CD4-positive, alpha-beta T cell treated with Interleukin-4 for 1 hour (primary cell): ENCODE measurements at places on chromosomes 2 and 18.

DNA sequence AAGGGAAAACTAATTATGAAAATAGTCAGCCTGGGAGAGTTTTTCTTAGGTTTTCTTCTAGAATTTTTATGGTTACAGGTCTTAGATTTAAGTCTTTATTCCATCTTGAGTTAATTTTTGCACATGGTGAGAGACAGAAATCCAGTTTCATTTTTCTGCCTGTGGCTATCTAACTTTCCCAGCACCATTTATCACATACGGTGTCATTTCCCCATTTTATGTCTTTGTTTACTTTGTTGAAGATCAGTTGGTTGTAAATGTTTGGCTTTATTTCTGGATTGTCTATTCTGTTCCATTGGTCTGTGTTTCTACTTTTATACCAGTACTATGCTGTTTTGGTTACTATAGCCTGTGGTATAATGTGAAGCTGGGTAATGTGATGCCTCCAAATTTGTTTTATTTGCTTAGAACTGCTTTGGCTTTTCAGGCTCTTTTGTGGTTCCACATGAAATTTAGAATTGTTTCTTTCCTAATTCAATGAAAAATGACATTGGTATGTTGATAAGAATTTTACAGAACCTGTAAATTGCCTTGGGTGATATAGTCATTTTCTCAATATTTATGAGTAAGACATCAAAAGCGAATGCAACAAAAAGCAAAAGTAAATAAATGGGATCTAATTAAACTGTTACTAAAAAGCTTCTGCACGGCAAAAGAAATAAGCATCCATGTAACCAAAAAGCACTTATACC lies 146.1 kb upstream of the NOL4 start:
- no peak for DNase-seq

- DNase-seq, result no peak
These were observed 121.9 kb downstream of the HDAC4 start for GRCh38 chr2:239278941-239279365.

DNA sequence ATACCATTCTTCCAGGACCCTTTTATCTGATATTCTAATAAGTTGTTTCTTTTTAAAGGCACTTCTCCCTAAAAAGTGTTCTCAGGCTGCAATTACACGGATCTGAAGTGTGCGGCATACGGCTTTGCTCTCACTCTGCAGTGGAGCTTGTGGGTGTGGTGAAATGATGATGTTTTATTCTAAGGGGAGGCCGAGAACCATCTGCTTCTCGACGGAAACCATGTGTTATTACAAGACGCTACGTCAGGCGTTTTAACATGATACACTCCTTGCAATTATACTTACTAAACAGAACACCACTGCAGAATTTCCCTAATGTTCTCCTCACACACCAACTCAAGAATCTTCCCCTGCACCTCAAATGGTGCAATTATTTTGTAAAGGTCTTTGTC lies 34.9 kb upstream of the CTDP1 start:
- DNase-seq, result no peak

DNA sequence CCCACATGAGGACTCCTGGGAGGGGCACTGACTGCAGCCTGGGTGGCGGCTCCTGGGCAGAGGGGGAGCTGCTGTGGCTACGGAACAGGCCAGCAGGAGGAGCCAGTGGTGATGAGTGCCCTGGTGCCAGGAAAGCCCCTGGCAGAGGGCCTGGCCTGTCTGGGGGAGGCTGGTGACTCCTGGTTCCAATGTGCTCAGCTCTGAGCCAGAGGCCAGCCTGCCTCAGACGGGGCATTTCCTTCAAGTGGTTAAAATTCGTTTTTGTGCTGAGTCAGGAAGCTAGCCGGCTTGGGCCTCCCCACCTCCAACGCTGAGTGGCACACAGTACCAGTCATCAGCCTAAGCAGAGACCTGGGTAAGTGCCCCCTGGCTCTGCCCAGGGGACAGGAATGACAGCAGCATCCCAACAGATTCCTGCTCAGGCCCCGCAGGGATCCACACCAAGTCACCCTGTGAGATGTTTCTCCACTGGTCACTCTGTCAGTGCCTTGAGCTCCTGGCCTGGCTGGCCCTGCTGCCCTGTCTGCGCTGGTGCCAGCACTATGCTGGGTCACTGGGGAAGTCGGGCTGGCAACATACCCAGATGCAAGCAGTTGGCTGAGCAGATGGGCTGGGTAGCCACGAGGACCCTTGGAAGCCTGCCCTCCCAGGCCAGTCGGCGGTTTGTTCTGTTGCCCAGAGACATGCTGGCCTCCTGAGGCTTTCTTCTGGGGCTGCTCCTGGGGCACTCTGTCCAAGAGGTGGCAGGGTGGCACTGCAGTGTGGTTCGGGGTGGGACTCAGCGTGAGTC lies 7.1 kb upstream of the KLF11 start:
- peak; percentile 66 for DNase-seq

DNA sequence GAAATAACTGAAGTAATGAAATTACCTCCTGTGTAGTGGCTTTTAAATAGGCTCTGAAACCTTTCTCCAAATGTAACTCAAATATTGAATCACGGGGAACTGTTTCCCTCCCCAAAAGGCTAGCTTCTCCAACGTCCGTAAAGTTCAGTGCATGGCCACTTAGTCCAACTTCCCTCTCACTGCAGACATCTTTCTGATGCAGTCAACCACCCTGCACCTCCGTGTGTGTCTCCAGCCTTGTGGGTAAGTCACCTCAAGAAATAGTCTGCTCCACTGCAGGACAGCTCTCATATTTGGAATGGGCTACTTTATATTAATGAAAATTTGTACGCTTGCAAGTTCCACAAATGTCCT lies 152.5 kb upstream of the CYRIA start:
- no peak for DNase-seq

GRCh38 chr18:59867337-59868104 lies 32.3 kb upstream of the PMAIP1 start:
- DNase-seq, result no peak

- no peak for DNase-seq
These were observed 332.8 kb upstream of the FSHR start for GRCh38 chr2:49487139-49487538.

DNA sequence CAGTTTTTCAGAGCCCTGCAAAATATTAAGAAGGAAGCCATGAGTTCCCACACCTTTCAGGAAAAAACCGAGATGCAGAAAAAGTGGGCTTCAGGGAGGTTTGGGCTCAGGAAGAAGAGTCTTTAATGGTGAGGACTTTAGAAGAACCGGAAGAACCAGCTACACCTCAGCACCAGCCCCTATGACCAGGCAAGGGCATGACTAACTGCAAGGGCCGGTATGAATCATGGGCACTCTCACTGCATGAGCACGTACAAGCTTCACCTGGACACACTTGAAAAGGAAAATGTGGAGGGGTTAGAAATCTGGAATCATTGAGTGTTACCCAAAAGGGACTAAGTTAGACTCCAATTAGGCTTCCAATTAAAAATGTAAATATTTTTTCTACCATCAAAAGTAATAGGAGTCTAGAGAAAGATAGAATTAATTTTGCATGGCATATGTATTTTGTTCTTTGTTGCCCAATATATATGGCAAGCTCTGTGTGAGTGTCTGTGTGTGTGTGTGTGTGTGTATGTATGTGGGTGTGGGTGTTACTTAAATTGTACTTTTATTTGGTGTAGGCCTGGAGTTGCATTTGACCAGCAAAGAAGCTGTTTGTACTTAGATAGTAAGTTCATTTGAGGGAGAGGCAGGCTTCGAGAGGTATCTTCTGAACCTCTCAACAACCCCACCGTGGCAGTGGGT lies 66.5 kb upstream of the THUMPD2 start:
- DNase-seq, result no peak

GRCh38 chr2:179260224-179260623 lies 4.4 kb downstream of the SESTD1 start:
- no peak for DNase-seq

- DNase-seq, result no peak
These were observed 133.9 kb upstream of the ARL4C start for GRCh38 chr2:234630801-234631261.

GRCh38 chr2:181313845-181314244 lies 143.3 kb upstream of the ITGA4 start:
- DNase-seq, result no peak

DNA sequence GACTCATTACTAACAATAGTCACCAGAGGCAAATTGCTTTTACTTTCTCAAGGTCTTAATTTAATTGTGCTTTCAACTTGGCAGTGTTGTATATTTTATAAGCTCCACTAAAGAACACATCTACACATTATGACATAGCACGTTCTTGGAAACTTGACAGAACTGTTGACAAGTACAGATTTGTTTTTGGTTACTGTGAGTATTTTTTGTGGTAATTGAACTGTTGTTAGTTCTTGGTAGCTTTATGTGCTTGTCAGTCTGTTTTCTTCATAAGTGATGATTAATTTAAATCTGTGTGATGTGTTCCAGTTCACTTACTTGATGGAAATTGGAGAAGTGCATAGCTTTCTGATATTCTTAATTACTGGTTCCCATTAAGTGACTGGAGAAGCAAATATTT lies 63.9 kb downstream of the COMMD1 start:
- no peak for DNase-seq

DNA sequence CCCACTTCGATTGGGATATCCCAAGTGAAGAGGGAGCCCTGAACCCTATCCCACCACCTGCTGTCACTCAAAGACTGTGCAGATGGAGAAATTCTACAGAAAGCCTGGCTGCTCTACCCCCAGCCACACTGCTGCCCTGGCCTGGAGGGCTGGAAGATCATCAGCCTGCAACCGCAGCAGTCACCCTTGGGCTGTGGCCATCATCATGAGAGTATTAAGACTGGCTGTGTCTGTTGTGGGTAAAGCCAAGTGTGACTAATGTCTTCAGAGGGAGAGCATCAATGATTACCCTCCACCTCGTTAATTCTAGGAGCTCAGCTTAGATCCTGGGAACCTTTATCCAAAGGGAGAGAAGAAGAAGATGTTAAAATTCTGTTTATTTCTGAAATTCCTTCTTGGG lies 221.5 kb downstream of the TFCP2L1 start:
- DNase-seq, result no peak

DNA sequence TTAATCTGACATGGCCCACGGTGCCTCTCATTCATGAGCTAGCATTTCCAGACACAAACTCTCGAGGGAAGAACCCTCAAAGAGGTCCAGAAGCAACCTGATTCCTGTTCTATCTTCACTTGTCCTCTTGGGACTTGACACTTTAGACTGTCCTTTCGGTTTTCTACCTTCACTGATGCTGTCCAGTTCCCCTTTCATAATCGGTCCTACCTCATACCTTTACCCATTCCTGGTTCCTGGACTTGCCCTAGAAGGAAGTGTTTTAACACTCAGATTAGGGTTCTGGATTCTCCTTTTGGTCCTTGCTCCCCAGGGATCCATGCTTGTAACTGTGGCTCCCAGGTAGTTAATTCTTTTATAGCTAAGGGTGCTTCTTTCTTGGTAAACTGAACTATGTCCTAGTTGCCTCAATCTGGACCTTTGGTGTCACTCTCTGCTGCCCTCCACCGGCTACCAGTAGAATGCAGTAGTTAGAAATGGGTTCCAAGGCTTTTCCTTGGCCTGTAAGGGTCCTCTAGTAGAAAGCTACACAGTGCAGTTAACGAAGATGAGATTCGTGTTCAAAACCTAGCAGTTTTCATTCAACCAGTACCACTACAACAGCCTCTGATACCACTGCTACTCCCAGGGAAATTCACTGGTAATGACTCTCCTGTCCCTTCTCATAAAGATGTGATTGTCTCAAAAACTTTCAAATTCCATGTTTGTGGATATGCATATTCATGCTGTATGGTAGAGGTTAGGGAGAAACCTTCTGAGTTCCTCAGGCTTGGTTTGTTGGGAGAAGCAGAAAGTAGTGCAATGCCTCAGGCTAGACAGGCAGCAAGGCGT lies 178.1 kb upstream of the CYP26B1 start:
- no peak for DNase-seq

- DNase-seq, result no peak
These were observed 38.2 kb downstream of the CERS6 start for GRCh38 chr2:168494190-168494711.

GRCh38 chr2:65403529-65403915 lies 28.9 kb downstream of the SPRED2 start:
- no peak for DNase-seq

DNA sequence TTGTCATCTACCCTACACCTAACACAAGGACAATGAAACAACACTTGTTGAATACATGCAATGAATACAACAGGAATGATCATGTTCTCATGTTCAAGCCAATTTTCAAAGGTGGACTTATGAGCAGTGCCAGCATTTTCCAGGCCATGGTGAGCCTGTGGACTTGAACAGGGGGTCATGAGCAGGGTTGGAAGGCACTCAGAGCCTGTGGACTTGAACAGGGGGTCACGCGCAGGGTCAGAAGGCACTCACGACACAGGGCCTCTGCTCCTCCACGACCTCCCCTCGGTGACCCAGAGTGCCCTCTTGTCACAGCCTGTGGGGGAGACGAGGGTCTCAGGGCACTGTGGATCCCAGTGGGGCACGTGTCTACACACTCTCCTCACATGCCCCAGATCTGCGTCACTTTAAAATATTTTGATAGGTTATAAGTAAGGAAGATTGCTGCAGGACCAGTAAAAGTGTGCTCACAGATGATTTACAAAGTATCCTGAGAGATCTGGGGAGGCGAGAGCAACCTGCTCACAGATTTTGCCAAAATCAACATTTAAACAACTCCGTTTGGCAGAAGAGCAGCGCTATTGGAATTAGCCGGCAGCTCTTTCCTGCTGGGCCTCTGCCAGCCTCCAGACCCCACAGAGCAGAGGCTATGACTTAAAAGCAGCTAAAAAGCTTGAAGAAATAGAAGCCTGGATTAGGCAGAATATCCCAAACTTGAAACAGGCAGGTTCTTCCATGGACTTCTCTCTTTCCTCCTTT lies 121.9 kb downstream of the TMEM18 start:
- DNase-seq, result no peak

DNA sequence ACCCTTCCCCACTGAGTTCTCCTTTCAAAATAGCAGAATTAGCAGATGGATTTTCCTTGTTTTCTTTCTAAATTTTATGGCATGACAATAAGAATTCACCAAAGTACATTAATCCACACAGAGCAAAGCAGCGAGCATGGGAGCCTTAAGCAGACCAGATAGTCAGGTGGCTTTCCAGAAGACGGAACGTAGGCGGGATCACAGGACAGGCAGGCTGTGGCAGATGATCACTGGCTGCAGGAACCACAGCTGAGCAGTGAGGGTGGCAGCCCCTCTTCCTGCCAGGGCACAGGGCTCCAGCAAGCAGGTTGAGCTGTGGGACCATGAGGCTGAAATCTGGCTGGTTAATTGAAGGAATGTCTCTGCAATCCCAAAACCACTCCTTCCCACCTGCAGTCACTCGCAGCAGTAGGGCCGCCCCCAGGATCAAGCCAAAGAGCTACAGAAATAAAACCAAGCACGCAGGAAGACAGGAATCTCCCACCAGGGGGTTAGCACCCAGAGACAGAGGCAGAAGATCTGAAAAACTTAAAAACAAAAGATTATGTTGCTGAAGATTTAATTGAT lies 259.9 kb downstream of the EIPR1 start:
- no peak for DNase-seq

GRCh38 chr2:225590932-225591331 lies 191.4 kb downstream of the NYAP2 start:
- no peak for DNase-seq

DNA sequence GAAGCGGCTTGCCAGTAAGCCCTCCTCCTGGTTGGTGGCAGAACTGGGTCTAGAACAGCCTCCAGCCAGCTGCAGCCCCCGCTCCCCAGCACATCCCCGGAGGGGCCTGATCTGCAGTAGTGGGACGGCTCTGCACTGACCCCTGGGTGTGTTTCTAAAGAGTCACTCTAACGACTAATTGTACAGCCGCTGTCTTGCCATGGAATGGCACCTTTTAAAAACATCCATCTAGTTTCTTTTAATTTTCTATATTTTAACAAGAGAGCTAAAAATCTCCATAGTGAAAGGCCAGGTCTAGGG lies 82.0 kb downstream of the MTCL1 start:
- no peak for DNase-seq

- DNase-seq, result no peak
These were observed 7.4 kb downstream of the ANKAR start for GRCh38 chr2:189681903-189682302.

GRCh38 chr2:32418778-32419177 lies 62.0 kb downstream of the BIRC6 start:
- DNase-seq, result no peak
